ENCODE measurements at places on chromosomes 3 and 15. TPM values are rescaled to one million over a fixed set of nuclear protein-coding genes. Genes with fewer than 3 reads are reported as not detected.

GRCh38 chr3:44400771-44401170 is 62.2 kb downstream of the TCAIM start:
- DNase-seq = no peak
- H3K4me1 ChIP-seq = no peaks in the 10 kb centered on the region
- H3K27ac ChIP-seq = no peak overlapping the region
- no peak overlapping the region for H3K4me3 ChIP-seq
- H3K36me3 ChIP-seq = no peaks in the 10 kb centered on the region
- no peaks in the 10 kb centered on the region for H3K27me3 ChIP-seq

GRCh38 chr3:61520966-61521628 is 40.3 kb upstream of the PTPRG start:
- H3K4me3 ChIP-seq = no peak overlapping the region
- no peak overlapping the region for H3K27ac ChIP-seq
- DNase-seq = no peak
- H3K36me3 ChIP-seq = no peaks in the 10 kb centered on the region
- no peaks in the 10 kb centered on the region for H3K27me3 ChIP-seq

DNA sequence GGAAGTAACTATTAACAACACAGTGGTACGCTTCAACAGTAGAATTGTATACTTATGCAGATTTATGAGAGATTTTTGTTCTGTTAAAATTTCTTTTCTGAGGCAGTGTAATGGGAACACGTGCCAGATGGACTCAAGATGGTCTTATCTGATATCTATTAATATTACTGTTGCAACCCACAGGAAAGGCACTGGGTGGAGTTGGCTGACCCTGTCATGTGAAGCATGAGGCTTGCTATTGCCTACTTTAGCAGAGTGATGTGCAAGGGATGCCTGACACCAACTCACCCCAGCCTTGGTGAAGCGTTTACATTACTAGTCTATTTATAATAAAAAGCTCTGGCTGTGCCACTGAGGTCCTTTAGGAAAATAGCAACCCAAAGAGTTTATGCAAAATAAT is 19.8 kb upstream of the ARNT2 start:
- H3K27ac ChIP-seq = no peak overlapping the region
- DNase-seq = no peak
- no peak overlapping the region for H3K4me3 ChIP-seq
- no peaks in the 10 kb centered on the region for H3K27me3 ChIP-seq
- H3K4me1 ChIP-seq = peaks cover 11% of the 10 kb centered on the region

GOLGA6L4 gene
- total RNA-seq = 0.16 TPM

ACKR2 gene
- not detected for total RNA-seq

- no peaks in the 10 kb centered on the region for H3K27me3 ChIP-seq
- H3K27ac ChIP-seq = no peak overlapping the region
- no peak overlapping the region for H3K4me3 ChIP-seq
- no peaks in the 10 kb centered on the region for H3K36me3 ChIP-seq
- no peaks in the 10 kb centered on the region for H3K4me1 ChIP-seq
Measured at GRCh38 chr3:100682854-100683760, 26.2 kb upstream of the TFG start.

CDAN1 gene
- 13.0 TPM for total RNA-seq

GRCh38 chr3:25583343-25583742 is 81.4 kb downstream of the TOP2B start:
- H3K4me3 ChIP-seq = no peak overlapping the region
- peaks cover 3% of the 10 kb centered on the region for H3K36me3 ChIP-seq
- H3K27ac ChIP-seq = peak overlapping the region; percentile 89
- H3K4me1 ChIP-seq = peaks cover 37% of the 10 kb centered on the region

GRCh38 chr3:184178521-184179138 is 4.0 kb downstream of the AP2M1 start:
- no peaks in the 10 kb centered on the region for H3K27me3 ChIP-seq
- peaks cover 44% of the 10 kb centered on the region for H3K4me1 ChIP-seq
- no peak for DNase-seq

DNA sequence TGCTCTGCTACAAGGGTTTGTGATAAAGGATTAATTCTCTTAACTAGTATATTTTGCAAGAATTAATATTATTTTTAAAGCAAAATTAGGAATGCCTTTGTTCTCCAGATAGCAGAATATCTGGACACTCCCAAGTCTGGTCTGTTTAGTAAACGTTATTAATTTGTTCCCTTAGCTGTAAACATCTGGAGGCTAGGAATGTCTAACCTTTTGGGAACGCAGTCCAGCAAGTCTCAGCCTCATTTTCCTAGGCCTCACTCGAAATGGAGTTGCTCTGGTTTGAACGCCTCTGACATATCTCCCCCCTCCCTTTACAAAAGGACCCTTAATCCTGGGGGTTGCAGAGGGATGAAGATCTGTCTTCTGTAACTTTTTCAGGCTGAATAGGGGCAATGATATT is 59.3 kb upstream of the WNT7A start:
- no peak overlapping the region for H3K4me3 ChIP-seq
- DNase-seq = no peak
- no peak overlapping the region for H3K27ac ChIP-seq
- H3K4me1 ChIP-seq = no peaks in the 10 kb centered on the region
- no peaks in the 10 kb centered on the region for H3K36me3 ChIP-seq
- H3K27me3 ChIP-seq = no peaks in the 10 kb centered on the region

IL5RA gene
- not detected for total RNA-seq

GRCh38 chr3:13016083-13016720 is 57.0 kb downstream of the IQSEC1 start:
- 0 out of 2 replicates have a peak, but pooled peaks cover 7% of the 10 kb centered on the region for H3K27me3 ChIP-seq
- H3K4me1 ChIP-seq = no peaks in the 10 kb centered on the region
- no peak overlapping the region for H3K27ac ChIP-seq
- H3K4me3 ChIP-seq = no peak overlapping the region

GRCh38 chr3:155307183-155307582 is 13.7 kb upstream of the STRIT1 start:
- no peak overlapping the region for H3K4me3 ChIP-seq
- H3K36me3 ChIP-seq = no peaks in the 10 kb centered on the region
- H3K4me1 ChIP-seq = peaks cover 5% of the 10 kb centered on the region
- no peak overlapping the region for H3K27ac ChIP-seq
- DNase-seq = no peak
- H3K27me3 ChIP-seq = no peaks in the 10 kb centered on the region

CFAP91 gene
- total RNA-seq = 0.34 TPM

DNA sequence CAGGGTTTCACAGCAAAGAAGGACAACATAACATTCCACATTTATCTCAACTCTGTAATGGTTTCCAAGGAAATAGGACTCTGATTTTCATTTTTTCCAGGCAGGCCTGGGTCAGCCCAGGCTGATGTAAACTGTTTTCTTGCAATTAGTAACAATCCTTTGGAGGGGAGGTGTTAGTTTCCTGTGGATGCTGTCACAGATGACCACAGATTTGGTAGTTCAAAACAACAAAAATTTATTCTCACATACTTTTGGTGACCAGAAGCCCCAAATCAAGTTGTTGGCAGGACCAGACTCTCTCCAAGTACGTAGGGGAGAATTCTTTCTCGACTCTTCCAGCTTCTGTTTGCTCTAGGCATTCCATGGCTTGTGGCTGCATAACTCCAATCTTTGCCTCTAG is 88.0 kb downstream of the EDEM1 start:
- H3K27ac ChIP-seq = no peak overlapping the region
- no peaks in the 10 kb centered on the region for H3K4me1 ChIP-seq
- no peak for DNase-seq
- H3K27me3 ChIP-seq = no peaks in the 10 kb centered on the region

DNA sequence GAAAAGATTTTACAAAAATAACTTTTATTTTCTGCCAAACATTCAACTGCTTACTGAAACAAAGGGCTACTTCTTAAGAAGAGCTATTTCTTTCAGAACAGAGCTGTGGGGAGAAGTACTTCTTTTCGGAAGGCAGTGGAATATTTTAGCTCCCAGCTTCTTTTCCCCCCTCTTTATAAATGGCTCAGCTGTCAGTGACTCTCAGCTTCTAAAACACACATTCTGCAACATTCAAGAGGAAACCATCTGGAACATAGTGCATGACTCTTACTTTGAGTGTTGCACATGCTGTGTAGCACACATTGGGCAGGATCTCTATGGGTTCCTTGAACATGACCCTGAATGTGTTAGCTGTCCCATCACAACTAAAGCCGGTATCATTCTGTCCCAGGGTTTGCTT is 7.0 kb upstream of the C15orf40 start:
- H3K27ac ChIP-seq = no peak overlapping the region
- no peaks in the 10 kb centered on the region for H3K27me3 ChIP-seq
- no peak overlapping the region for H3K4me3 ChIP-seq
- H3K4me1 ChIP-seq = no peaks in the 10 kb centered on the region
- no peak for DNase-seq
- H3K36me3 ChIP-seq = peaks cover 40% of the 10 kb centered on the region

- H3K4me3 ChIP-seq = no peak overlapping the region
- H3K27ac ChIP-seq = no peak overlapping the region
- peaks cover 5% of the 10 kb centered on the region for H3K4me1 ChIP-seq
- H3K36me3 ChIP-seq = no peaks in the 10 kb centered on the region
- DNase-seq = no peak
Measured at GRCh38 chr15:62165793-62166375, 799 bp upstream of the C2CD4B start.

GRCh38 chr15:46660096-46660842 is 1025.4 kb downstream of the SQOR start:
- DNase-seq = no peak
- H3K27me3 ChIP-seq = no peaks in the 10 kb centered on the region
- H3K36me3 ChIP-seq = no peaks in the 10 kb centered on the region
- H3K4me3 ChIP-seq = no peak overlapping the region

DNA sequence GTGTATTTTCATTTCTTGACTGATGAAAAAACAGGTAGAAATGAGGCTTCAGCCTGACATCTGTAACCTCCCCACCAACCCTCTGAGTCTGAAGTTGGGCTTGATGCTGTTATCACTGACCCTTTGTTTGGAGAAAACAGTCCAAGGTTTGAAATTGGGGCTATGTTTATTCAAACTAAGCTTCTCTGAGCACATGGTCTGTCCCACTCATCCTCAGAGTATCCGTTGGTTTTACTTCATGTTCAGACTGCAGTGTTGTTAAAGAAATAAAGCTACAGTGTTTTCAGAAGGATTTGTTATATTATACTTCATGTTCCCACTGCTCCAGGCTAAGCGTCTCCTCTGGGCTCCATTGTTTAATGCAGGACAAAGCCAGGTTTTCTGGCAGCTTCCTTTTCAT is 6.0 kb downstream of the MAPKBP1 start:
- no peaks in the 10 kb centered on the region for H3K27me3 ChIP-seq
- DNase-seq = no peak
- peak overlapping the region; percentile 15 for H3K27ac ChIP-seq
- H3K36me3 ChIP-seq = peaks cover 3% of the 10 kb centered on the region

GRCh38 chr15:99105514-99106341 is 848 bp downstream of the SYNM start:
- H3K27ac ChIP-seq = peak overlapping the region; percentile 20
- peak; percentile 76 for DNase-seq
- H3K4me1 ChIP-seq = peaks cover 32% of the 10 kb centered on the region

GPR171 gene
- total RNA-seq = not detected

DNA sequence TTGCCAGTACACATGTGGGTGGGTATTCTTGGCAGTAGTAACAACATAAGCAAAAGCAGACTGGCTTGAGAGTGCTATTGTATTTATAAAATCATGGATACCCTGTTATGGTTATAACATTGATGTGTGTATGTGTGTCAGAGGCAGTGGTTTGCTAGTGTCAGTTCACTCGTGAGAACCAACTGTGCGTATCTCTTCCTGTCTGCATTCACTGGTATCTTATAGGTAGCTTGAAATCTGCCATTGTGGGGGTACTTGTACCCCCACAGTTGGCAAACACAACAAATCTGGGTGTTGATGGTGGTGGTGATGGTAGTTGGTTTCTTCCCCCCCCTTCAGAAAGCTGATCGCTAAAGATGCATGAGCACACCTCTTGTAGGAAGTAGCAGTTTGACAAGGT is 355.8 kb upstream of the SATB1 start:
- no peaks in the 10 kb centered on the region for H3K27me3 ChIP-seq
- no peak overlapping the region for H3K27ac ChIP-seq
- H3K4me1 ChIP-seq = no peaks in the 10 kb centered on the region
- H3K36me3 ChIP-seq = no peaks in the 10 kb centered on the region

TM4SF1 gene
- 140 TPM for total RNA-seq

- no peak for DNase-seq
Measured at GRCh38 chr3:57009367-57009766, 51.1 kb upstream of the SPATA12 start.

GRCh38 chr15:36791844-36792571 is 212.6 kb downstream of the CDIN1 start:
- H3K36me3 ChIP-seq = no peaks in the 10 kb centered on the region
- no peak overlapping the region for H3K27ac ChIP-seq
- no peaks in the 10 kb centered on the region for H3K4me1 ChIP-seq
- no peak overlapping the region for H3K4me3 ChIP-seq
- no peak for DNase-seq
- no peaks in the 10 kb centered on the region for H3K27me3 ChIP-seq

CHAC1 gene
- 1.9 TPM for total RNA-seq

OCA2 gene
- total RNA-seq = not detected

- no peak for DNase-seq
- H3K4me1 ChIP-seq = peaks cover 33% of the 10 kb centered on the region
Measured at GRCh38 chr3:79367066-79367465, 400.7 kb downstream of the ROBO1 start.

- peaks cover 6% of the 10 kb centered on the region for H3K4me1 ChIP-seq
- H3K27me3 ChIP-seq = no peaks in the 10 kb centered on the region
- no peak overlapping the region for H3K27ac ChIP-seq
- H3K4me3 ChIP-seq = no peak overlapping the region
Measured at GRCh38 chr3:17423786-17424536, 318.5 kb downstream of the TBC1D5 start.

ADAMTSL3 gene
- 1.7 TPM for total RNA-seq

DNA sequence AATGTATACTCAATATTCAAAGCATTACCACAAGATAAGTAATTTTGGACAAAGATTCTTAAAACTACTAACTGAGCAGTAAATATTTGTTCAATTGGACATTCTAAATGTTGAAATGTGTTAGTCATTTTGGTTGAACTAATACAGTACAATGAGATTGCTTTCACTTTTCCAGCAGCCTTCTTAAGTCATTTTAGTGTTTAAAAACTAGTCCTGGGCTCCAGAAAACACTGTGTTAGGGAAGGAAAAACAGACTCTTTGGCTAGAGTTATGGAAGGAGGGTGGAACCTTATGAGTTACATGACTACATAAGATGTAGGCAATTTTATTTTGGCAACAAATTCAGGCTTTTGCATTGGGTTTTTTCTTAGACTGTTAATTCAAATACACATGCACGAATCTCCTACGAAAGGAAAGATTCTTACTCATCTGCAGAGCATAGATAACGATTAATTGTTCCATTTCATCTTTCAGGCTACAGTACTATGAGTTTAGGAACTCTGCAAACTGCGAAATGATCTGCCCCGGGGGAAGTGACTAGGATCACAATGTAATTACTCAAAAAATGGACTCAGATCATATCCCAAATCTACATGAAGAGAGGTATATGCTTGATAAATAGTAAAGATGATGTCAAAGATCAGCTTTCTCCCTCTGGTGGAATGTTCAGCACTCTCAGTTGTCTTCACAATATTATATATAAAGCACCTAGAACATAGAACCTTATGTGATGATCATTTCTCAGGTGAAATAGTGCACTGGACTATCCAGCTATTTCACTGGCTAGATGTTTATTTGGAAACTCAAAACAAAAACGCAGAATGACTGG is 492.8 kb upstream of the MDFIC2 start:
- H3K4me1 ChIP-seq = no peaks in the 10 kb centered on the region
- no peak overlapping the region for H3K4me3 ChIP-seq
- peak; percentile 3 for DNase-seq
- no peaks in the 10 kb centered on the region for H3K27me3 ChIP-seq

GRCh38 chr15:36903195-36903594 is 197.2 kb downstream of the MEIS2 start:
- no peaks in the 10 kb centered on the region for H3K36me3 ChIP-seq
- H3K4me1 ChIP-seq = no peaks in the 10 kb centered on the region
- H3K27me3 ChIP-seq = no peaks in the 10 kb centered on the region
- DNase-seq = no peak
- no peak overlapping the region for H3K27ac ChIP-seq

GATM gene
- total RNA-seq = not detected

All from SJSA1 (cell line).